ENCODE measurements at places on chromosomes 5 and 9.

DNA sequence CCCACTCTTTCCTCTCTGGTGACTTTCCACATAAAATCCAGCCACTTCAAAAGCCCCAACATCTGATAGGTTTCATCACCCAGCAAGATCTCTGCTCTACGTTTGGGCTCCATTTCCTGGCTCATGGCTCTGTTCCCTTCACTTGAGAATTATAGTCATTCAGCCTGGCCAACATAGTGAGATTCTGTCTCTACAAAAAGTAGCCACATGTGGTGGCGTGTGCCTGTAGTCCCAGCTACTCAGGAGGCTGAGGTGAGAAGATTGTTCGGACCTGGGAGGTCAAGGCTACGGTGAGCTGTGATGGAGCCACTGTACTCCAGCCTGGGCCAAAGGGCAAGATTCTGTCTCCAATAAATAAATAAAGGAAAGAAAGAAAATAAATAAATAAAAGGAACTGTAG lies 83.3 kb upstream of the IGFBPL1 start:
- DNase-seq = no peak

- DNase-seq = no peak
Measured at GRCh38 chr9:5422276-5422675, 15.4 kb downstream of the PLGRKT start.

GRCh38 chr9:114409103-114409780 lies 21.5 kb upstream of the AKNA start:
- no peak for DNase-seq

- DNase-seq = no peak
Measured at GRCh38 chr5:73374520-73375190, 73.9 kb downstream of the FOXD1 start.

DNA sequence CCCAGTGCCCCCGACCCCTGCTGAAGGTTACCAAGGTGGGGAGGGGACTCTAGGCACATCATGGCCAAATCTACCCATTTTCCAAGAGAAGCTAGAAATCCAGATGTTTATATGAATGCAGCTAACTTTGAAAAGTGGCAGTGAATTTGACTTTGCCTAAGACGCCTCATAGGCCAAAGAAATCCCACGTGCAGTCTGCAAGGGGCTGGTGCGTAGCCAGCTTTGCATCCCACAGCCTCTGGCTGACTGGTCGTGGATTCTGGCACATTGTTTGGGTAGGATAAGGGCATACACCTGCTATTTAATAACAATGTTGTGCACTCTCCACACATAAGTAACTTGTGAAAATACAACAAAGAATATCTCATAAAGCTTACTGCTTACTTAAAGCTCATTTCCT lies 3.5 kb upstream of the GADD45G start:
- no peak for DNase-seq

DNA sequence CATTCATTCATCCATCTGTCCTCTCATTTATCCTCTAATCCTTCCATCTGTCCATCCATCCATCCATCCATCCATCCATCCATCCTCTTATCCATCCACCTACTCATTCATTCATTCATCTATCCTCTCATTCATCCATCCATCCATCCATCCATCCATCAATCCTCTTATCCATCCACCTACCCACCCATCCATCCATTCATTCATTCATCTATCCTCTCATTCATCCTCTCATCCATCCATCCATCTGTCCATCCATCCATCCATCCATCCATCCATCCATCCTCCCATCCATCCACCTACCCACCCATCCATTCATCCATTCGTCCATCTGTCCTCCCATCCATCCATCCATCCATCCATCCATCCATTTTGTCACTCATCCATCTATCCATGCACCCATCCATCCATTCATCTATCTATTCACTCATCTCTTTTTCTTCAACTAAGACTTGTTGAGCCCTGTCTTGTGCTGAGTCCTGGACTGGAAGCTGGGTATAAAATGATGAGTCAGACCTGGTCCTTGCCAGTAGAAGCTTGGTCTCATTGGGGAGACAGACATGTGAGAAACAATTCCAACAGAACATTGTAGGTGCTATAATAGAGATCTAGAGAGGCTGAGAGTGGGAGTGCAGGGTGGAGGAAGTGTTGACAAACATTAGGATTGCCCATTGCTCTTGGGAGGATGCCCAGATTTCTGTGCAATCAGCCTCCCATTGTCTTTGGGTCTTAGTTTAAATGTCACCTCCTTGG lies 55.0 kb upstream of the IER5L start:
- no peak for DNase-seq

GRCh38 chr5:10914741-10915480 lies 153.9 kb upstream of the DAP start:
- DNase-seq = no peak

DNA sequence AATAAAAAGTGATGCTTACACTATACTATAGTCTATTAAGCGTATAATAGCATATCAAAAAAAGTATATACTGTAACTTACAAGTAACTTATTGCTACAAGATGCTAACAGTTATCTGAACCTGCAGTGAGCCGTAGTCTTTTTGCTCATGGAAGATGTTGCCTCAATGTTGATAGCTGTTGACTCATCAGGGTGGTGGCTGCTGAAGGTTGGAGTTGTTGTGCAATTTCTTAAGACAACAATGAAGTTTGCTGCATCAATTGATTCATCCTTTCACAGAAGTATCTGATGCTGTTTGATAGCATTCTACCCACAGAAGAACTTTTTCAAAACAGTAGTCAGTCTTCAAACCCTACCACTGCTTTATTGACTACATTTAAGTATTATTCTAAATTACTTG lies 7.8 kb upstream of the C9orf40 start:
- DNase-seq = no peak

DNA sequence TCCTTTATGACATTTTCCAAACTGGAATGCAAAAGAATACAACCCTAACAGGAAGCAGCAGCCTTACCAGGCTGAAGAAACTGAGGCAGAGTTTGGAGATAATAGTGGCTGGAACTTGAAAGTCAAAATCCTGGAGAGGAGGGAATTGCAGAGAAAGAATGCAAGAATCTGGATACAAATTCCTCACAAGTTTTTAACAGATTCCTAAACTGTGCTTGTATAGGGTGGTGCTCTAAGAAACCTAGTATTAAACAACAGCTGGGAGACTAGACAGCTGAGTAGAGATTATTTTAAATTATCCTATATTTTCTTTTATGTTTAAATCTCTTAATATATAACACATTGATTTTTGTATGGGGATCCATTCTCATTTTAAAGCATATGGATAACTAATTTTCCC lies 30.7 kb downstream of the INVS start:
- no peak for DNase-seq

DNA sequence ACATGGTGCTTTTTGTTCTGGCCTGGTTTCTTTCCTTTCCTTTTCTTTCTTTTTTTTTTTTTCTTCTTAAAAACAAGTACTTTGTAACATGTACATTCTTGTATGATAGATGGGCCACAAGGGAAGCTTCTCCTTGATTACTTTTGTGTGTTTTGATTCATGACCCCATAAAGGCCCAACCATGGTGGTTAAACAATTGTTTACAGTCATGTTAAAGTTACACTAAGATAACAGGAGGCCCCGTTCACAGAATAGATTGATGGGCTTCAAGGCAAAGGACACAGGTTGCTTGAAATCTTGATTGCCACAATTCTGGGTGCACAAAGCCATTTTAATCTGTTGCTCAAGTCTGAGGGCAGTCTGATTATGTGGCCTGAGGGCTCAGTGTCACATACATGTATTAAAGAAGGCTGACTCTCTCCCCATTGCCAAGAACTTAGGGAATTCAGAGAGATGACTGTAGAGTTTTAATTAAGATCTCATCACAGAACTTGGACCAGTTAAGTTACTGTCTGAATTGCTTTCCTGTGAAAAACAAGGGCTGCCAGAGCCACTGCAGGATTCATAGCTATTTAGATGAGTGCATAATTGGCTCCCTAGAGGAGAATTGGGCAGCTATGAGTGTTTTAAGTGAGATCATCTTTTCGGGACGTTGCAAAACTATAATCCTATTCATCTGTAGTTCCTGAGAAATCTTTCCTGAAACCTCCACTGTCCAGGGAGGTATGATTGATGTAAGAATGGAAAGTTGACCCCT lies 163.4 kb downstream of the TLE4 start:
- DNase-seq = no peak

- DNase-seq = no peak
Measured at GRCh38 chr5:2530609-2531008, 220.9 kb downstream of the IRX2 start.

DNA sequence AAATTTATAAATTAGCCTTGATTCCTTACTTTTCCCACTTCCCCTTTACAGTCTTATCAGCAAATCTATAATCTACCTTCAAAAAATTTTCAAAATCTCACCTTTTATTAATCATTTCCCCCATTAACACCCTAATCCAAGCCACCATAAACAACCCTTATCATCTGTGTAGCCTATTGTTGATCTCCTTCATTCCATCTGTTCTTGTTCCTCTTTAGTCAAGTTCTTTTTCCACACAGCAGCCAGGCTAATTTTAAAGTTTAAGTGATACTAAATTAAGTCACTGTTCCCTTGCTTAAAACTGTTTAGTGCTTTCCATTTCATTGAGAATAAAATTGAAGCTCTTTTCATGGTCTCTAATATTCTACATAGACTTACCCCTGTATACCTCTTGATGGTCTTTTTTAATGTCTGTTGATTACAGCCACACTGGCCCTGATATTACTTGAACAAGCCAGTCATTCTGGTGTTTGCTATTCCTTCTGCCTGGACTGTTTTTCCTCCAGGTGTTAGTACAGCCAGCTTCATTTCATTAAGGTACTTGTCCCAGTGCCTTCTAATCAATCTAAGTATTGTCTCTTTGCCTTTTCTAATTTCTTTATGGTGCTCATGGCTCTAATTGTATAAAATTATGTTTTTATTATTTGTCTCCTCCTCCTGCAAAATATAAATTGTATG lies 31.1 kb downstream of the GPR151 start:
- no peak for DNase-seq

GRCh38 chr9:110588296-110588695 lies 8.8 kb upstream of the SVEP1 start:
- DNase-seq = no peak

DNA sequence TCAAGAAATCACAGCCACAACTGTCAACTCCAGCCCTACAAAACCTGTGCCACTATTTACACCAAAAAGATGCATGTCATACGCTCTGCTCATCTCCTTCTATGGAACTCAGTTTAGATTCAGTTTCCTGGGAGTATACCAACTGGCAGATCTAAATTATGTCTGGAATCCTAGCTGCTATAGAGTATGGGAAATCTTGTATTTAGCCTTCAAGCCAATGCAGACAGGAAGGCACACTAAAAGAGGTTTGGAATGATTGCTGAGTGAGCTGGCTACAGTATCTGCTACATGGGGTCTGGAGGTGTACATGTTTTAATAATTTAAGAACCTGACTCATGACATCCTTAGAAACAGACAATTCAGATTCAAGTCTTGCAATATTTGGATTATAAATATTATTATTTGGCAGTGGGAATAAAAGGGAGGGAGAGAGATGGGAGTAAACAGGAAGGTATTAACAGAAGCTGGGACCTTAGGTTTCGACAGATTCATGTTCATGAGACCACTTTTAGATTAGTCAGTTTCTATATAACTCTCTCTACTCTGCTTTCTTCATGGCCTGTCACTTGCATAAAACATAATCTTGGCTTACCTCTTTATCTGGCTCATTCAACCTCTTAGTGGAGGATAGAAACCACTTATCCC lies 178.8 kb upstream of the HAPLN1 start:
- DNase-seq = no peak

DNA sequence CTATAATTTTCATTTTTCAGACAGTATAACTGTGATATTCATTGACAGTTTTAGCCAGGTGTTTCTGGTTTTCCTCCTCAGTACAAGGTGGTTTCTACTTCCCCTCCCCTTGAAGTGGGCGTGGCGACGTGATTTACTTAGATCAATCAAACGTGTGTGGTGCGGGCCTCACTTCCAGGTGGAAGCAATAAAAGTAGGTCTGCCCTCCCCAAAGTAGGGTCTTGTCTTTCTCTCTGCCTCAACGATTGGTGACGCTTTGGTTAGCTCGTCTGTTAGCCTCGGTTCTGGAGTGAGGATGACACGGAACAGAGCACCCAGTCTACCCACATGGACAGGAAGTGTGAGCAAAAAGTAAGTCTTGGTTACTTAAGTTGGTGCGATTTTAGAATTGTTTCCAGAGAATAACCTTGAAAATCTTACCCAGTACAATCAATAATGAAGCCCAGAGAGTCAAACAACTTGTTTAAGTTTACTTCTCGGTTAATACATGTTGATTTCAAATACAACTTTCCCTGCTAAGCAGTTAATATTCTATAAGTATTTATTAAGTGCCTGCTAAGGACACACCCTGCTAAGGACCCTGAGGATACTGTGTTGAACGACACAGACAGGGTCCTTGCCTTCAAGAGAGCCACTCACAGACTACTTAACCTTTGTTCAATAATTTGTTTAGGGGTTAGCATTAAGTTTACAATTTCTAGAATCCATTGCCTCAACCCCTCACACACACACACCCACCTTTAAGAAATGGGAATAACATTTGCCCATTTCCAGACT lies 48.4 kb downstream of the COX7C start:
- no peak for DNase-seq

- no peak for DNase-seq
Measured at GRCh38 chr5:115723220-115723619, 93.2 kb downstream of the CDO1 start.
